ENCODE measurements at places on chromosomes 3 and 15.

- DNase-seq: no peak
These were observed 10.8 kb downstream of the NMD3 start for GRCh38 chr3:161231861-161232260.

DNA sequence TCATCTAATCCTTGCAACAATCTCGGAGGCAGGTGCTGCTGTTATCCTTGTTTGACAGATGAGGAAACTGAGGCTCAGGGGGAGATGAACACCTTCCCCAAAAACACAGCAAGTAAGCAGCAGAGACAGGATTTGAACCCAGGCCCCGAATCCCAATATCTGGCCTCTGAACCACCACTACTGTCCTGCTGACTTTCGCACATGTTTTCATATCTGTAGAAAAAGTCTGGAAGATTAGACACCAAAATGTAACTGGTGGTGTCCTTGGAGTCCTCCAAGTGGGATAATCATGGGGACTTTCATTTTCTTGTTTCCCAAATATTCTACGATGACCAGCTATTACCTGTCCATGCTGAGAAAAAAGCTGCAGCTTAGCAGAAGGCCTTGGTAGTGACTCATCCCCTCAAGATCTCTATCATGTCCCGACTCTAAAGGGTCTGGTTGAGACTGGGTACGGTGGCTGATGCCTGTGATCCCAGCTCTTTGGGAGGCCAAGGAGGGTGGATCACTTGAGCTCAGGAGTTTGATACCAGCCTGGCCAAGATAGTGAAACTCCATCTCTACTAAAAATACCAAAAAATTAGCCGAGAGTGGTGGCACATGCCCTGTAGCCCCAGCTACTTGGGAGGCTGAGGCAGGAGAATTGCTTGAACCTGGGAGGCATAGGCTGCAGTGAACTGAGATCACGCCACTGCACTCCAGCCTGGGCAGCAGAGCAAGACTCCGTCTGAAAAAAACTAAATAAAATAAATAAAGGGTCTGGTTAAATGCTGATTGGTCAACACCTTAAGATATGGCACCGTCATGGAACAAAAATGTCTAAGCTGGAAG is 8.6 kb downstream of the IRAK2 start:
- no peak for DNase-seq

GRCh38 chr3:42412526-42413155 is 2.2 kb upstream of the LYZL4 start:
- no peak for DNase-seq

DNA sequence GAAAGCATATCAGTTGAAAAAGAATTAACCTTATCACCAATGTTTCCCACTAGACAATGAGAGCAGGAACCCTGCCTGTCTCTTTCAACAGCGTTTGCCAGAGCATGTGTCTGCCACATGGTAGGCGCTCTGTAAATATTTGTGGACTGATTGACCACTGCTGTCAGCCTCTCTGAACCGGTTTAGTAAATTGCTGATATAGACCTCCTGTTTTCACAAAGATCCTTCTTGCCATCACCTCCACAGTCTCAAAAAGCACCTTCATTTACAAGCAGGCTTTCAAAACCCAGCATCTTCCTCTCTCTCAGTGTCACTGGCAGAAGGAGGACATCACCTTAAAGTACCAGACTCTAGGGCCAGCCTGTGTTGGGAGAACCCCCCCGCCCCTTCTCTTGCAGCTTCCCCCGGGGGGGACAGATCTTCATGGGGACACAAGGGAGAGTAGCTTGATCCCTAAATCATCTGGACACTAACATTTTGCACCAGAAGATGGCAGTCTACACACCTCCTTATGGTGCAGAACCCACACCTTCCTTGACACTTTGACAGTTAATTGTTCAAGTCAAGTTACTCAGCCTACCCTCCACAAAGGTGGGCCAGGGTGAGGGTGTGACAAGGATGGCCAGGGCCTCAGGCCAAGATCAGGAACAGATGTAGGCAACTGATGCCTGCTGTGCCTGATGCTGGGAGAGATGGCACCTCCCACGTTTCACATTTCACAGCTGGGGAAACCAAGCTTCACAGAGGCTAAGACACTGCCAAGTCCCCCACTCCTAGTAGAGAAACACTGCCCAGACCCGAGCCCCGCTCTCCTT is 37.8 kb upstream of the USP3 start:
- peak; percentile 60 for DNase-seq

GRCh38 chr15:82832601-82833361 is 23.4 kb downstream of the WHAMM start:
- DNase-seq: peak; percentile 93

GRCh38 chr3:29527246-29527645 is 246.4 kb downstream of the RBMS3 start:
- no peak for DNase-seq

DNA sequence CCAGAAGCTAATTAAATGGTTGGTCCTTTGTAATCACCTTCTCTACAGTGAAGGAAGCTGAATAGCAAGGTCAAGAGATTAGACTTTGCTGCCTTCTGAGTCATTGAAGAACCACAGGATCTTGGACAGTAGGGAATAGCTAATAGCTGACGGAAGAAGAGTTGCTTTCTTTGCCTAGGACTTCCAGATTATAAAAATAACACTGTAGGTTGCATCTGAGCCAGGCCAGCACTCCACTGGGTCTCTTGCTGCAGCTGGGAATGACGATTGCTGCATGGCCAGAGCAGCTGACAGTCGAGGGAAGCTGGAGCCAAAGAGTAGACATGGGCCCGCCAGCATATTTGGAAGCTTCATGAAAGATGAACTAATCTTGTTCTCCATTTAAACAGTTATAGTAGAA is 81.5 kb upstream of the KCNMB2 start:
- peak; percentile 75 for DNase-seq

All from fibroblast of skin of back (primary cell).